Body of pancreas (tissue), 4 donors: ENCODE measurements at places on chromosomes 5 and 9.

- no peak for DNase-seq
- no peaks in the 10 kb centered on the region for H3K4me1 ChIP-seq
- no peak overlapping the region for H3K27ac ChIP-seq
- no peaks in the 10 kb centered on the region for H3K36me3 ChIP-seq
- H3K4me3 ChIP-seq = no peak overlapping the region
- H3K27me3 ChIP-seq = no peaks in the 10 kb centered on the region
Observed at GRCh38 chr5:135061001-135061400, 27.0 kb upstream of the PITX1 start.

GRCh38 chr9:130409246-130409645, 35.5 kb upstream of the ASS1 start:
- H3K36me3 ChIP-seq = no peaks in the 10 kb centered on the region
- no peak overlapping the region for H3K4me3 ChIP-seq
- no peak overlapping the region for H3K27ac ChIP-seq
- no peaks in the 10 kb centered on the region for H3K4me1 ChIP-seq
- DNase-seq = no peak
- H3K27me3 ChIP-seq = no peaks in the 10 kb centered on the region

GRCh38 chr5:174313615-174314014, 268.1 kb downstream of the NSG2 start:
- no peak overlapping the region for H3K27ac ChIP-seq
- peaks cover 10% of the 10 kb centered on the region for H3K4me1 ChIP-seq
- DNase-seq = no peak
- H3K36me3 ChIP-seq = no peaks in the 10 kb centered on the region

- DNase-seq = no peak
- no peak overlapping the region for H3K27ac ChIP-seq
- H3K27me3 ChIP-seq = no peaks in the 10 kb centered on the region
- H3K4me3 ChIP-seq = no peak overlapping the region
Observed at GRCh38 chr5:89208811-89209210, 325.8 kb upstream of the MEF2C start.

- H3K36me3 ChIP-seq = no peaks in the 10 kb centered on the region
- no peak for DNase-seq
- no peaks in the 10 kb centered on the region for H3K4me1 ChIP-seq
- H3K4me3 ChIP-seq = no peak overlapping the region
Observed at GRCh38 chr9:97761879-97762278, 64.7 kb upstream of the XPA start.

GRCh38 chr9:109969011-109969410, 189.0 kb downstream of the PALM2AKAP2 start:
- no peaks in the 10 kb centered on the region for H3K4me1 ChIP-seq
- no peak overlapping the region for H3K27ac ChIP-seq
- H3K4me3 ChIP-seq = no peak overlapping the region
- H3K36me3 ChIP-seq = no peaks in the 10 kb centered on the region
- no peaks in the 10 kb centered on the region for H3K27me3 ChIP-seq
